ENCODE measurements at places on chromosomes 7 and 10.

DNA sequence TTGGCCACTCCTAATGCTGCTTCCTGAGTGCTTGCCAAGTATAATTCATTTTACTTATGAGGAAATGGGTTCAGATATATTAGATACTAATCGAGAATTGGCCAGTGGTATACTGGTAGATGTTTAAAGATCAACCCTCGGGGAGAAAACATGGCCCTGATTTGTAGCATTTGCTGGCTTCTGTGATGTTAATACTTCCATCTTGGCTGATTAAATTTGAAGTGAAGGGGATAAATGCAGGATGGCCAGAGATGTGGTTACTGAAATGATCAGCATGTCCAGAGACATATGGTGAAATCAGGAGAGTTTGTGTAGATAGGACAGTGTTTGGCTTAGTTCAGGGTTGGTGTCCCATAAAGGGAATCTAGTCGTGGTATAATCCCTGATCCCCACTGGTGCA is 11.2 kb downstream of the UBE2D4 start:
- no peak for DNase-seq

GRCh38 chr7:75979759-75980429 is 14.5 kb downstream of the TMEM120A start:
- no peak for DNase-seq

DNA sequence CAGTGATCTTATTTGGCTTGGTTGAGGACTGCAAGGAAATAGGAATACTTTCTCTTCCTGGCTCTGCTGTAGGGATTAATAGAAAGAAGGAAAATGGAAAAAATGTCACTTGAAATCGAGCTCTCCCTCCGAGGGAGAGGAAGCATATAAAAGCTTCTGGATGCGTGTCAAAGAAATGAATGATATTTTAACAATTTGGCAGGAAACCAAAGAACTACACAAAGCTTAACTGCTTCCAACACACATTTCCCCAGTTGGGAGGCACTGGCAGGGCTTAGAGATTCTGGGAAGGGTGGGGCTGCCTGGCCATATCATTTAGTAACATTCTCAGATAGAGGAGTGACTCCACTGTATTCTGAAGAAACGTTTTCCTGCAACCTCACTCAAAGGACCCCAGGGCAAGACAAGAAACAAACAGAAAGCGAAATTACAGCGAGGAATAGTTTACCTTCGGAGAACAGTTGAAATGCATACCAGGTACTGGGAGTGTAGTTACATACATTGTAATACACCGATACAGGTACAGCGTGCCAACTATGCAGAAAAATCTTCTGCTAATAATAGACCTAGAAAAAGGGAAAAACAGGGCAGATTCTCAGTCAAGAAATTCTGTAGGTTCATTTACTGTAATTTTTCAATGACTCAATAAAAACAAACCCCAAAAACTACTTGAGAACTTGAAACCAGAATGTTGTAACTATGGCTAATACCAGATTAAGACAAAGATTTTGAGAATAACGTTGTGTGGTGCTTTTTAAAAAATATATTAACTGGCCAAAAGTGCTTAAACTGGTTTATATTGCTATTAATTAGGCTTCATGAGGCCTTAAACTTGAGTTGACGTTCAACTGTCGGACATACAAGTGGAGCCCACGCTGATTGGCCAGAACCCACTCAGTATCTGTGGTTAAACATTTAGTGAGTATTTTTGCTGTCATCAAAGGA is 75.7 kb upstream of the ASAH2 start:
- no peak for DNase-seq

- no peak for DNase-seq
Observed at GRCh38 chr7:71871446-71871845, 540.7 kb downstream of the CALN1 start.

- no peak for DNase-seq
Observed at GRCh38 chr10:103449208-103450144, 2.7 kb downstream of the CALHM2 start.
